Progenitor cell of endocrine pancreas (in vitro differentiated cells): ENCODE measurements at places on chromosomes 7 and 10. TPM values are rescaled to one million over a fixed set of nuclear protein-coding genes. Genes with fewer than 3 reads are reported as not detected.
A peak's percentile ranks its signal among the peaks of the same experiment; 100 is the strongest.

- H3K4me3 ChIP-seq, result no peak overlapping the region
- no peak for DNase-seq
- H3K27me3 ChIP-seq, result no peaks in the 10 kb centered on the region
- H3K36me3 ChIP-seq, result peaks cover 13% of the 10 kb centered on the region
- peak overlapping the region; percentile 39 for H3K27ac ChIP-seq
- no peaks in the 10 kb centered on the region for H3K4me1 ChIP-seq
Measured at GRCh38 chr7:108503112-108504026, 22.6 kb downstream of the PNPLA8 start.

DNA sequence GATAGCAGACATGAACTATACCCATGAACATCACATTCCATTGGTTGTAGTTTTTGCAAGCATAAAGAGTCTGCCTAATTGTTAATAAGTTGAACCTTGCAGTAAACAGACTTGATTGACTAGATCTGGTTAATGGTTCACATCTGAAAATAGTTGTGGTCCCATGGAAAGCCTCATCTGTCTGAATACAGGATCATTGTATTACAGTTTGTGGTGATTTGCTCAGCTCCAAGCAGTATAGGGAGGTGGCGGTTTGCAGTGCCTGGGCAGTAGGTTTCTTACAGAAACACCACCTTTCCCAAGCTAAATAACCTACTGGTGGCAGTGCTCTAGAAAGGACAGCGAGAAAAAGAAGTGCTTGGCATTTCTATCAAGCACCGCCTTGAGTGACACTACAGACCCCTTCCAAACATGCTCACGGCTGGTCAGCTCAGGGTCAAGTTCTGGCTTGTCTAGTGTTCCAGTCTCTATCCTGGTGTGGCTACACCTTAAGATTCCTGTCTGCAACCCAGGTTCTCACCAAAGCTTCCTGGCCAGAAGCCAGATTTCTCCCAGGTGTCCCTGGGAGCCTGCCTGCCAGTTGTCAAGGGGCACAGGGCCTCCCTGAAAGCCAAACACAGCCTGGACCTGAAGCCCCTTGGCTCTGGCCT lies 119.9 kb downstream of the FANK1 start:
- DNase-seq, result no peak
- no peaks in the 10 kb centered on the region for H3K36me3 ChIP-seq
- H3K27ac ChIP-seq, result no peak overlapping the region
- no peaks in the 10 kb centered on the region for H3K27me3 ChIP-seq

ABCB4 gene
- total RNA-seq, result 0.60 and 0.65 TPM in 2 replicates

ACBD7 gene
- total RNA-seq, result 10.5 and 10.7 TPM in 2 replicates
